ENCODE measurements at places on chromosomes 12 and 14. TPM values are rescaled to one million over a fixed set of nuclear protein-coding genes. Genes with fewer than 3 reads are reported as not detected.

DNA sequence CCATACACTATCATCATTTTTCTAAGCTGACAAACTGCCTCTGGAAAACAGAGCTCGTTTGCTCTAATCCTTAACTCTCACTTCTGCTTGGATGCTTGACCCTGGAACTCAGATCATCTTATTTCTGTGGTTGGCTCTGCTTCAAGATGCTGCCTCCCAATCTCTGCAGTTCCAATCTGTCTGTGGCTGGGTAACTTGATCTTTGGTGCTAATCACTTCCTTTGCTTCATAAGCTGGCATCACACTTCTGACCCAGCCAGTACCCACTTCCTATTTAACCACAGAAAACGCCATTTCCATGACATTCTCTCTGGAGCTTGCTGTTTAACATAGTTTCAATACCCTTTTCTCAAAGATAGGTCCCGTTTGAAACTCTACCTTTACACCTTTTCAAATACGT is 254.2 kb downstream of the ACSS3 start:
- no peak overlapping the region for H3K4me3 ChIP-seq
- no peaks in the 10 kb centered on the region for H3K27me3 ChIP-seq
- no peak overlapping the region for H3K27ac ChIP-seq
- no peaks in the 10 kb centered on the region for H3K36me3 ChIP-seq

DNA sequence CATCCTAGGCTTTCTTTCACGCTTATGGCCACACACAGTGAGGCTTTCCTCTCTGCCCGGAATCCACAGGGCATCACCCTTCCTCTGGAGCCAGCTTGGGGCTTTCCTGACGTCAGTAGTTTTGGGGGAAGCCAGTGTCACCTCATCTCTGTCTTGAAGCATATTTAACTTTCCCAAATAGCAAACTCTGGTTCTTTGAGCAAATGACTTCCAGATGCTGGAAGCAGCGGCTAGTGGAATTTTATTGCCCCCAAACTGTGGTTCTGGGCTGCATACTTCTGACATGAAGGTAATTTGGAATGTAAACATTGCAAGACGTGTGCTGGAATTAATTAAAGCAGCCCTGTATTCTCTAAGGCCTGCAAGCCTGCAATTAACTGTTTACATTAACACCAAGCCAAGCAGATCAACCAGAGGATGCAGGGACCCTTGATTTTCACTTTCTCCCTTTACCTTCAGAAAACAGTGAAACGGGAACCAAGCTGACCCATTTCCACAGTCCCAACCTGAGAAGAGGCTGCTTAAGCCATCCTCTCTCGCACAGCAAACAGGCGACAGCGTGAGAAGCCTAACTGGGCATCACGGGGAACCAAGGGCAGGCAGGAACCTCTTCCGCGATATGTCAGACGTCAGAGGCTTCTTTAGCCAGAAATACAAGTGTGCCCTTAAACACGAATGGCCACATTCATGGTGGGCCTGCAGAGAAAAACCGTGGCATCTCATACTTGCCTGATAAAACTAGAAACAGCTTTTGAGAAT is 258.4 kb downstream of the CACNA1C start:
- no peak overlapping the region for H3K27ac ChIP-seq
- no peak for DNase-seq
- no peaks in the 10 kb centered on the region for H3K4me1 ChIP-seq
- H3K27me3 ChIP-seq: peaks cover 4% of the 10 kb centered on the region

DNA sequence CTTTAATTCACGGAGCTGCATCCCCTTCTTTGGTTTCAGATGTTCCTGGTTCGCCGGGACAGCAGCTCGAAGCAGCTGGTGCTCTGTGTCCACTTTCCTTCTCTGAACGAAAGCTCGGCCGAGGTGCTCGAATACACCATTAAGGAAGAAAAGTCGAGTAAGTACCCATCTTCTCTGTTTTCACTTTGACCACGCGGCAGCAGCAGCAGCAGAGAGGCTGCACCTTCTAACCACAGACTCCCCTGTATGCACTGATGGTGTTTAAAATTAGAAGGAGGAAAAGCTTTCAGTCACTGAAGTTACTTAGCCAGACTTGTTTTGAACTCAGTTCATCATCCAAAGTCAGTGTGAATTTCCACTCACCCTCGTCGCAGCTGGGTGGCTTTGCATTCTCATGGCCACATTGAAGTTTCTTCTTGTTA is 63.8 kb downstream of the RIN3 start:
- H3K36me3 ChIP-seq: no peaks in the 10 kb centered on the region
- DNase-seq: no peak
- no peaks in the 10 kb centered on the region for H3K4me1 ChIP-seq
- H3K27me3 ChIP-seq: no peaks in the 10 kb centered on the region
- no peak overlapping the region for H3K27ac ChIP-seq

- no peaks in the 10 kb centered on the region for H3K27me3 ChIP-seq
- H3K36me3 ChIP-seq: no peaks in the 10 kb centered on the region
- no peak overlapping the region for H3K4me3 ChIP-seq
- no peak overlapping the region for H3K27ac ChIP-seq
- peaks cover 50% of the 10 kb centered on the region for H3K4me1 ChIP-seq
These were observed 28.0 kb downstream of the NCOR2 start for GRCh38 chr12:124539084-124540041.

SIX4 gene
- total RNA-seq: 24.5 TPM

TRHDE gene
- total RNA-seq: 2.9 TPM
